Stimulated activated CD4-positive, alpha-beta T cell treated with anti-CD3 and anti-CD28 coated beads, Interleukin-4, amount 100 ng/mL, for 48 hours (primary cell): ENCODE measurements at places on chromosomes 11 and 22.

- DNase-seq = no peak
These were observed 946.0 kb downstream of the FAM181B start for GRCh38 chr11:81787584-81788049.

DNA sequence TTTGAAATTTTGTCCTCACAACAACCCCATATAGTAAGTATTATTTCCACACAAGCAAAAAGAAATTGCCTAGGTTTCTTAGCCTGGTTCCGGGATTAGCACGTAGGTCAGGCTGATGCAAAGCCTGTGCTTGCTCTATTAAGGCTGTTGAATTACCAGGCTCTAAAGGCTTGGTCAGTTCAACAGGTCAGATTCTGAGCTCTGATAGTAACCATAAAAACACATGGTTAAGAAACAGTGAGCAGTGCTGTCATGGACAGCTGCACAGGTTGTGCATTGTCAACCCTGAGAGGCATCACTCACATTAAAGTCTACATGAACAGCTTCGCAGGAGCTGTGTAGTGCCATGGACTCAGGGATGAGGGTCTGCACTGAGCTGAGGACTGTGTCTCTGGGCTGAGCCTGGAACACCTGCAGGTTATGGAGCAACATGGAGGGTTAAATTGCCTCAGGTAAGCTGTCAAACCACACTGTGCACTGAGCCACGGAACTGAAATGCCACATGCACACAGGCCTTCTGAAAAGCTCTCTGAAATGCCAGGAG lies 98.0 kb downstream of the PIWIL4 start:
- DNase-seq = no peak

- no peak for DNase-seq
These were observed 102.8 kb downstream of the GGTLC2 start for GRCh38 chr22:22746963-22747933.

- DNase-seq = peak; percentile 14
These were observed 679 bp downstream of the TUG1 start for GRCh38 chr22:30969532-30970355.

DNA sequence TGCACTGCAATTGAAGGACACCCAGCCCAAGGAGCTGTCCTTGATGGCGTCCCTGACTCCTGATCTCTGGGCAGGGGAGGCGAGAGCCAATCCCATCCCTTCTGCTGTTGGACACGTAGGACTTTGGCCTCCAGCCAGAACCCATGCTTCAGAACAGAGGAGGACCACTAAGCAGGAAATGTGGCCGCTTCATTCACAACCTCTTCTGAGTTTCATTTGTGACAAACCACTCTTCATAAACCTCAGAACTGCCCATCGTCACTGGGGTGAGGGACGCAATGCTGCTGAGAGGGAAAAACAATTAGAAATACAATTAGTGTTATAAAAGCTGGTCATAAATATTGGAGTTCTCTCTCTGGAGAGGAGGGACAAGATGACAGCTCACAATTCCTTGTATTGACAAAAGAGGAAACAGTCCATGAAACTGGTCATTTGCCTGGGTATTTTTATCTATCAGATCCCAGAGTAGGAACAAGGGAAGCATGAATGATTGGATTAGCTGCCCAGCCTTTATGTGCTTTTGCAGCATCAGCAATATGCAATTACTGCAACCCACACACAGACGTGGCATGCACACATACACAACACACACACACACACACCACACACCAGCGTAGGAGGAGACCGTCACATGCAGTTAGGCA lies 216.5 kb upstream of the CADM1 start:
- DNase-seq = no peak

GRCh38 chr22:48880749-48881148 lies 946.9 kb downstream of the BRD1 start:
- DNase-seq = no peak

- no peak for DNase-seq
These were observed 37.9 kb downstream of the PIK3C2A start for GRCh38 chr11:17169876-17170275.

- no peak for DNase-seq
These were observed 11.8 kb upstream of the ACY3 start for GRCh38 chr11:67662142-67662834.

DNA sequence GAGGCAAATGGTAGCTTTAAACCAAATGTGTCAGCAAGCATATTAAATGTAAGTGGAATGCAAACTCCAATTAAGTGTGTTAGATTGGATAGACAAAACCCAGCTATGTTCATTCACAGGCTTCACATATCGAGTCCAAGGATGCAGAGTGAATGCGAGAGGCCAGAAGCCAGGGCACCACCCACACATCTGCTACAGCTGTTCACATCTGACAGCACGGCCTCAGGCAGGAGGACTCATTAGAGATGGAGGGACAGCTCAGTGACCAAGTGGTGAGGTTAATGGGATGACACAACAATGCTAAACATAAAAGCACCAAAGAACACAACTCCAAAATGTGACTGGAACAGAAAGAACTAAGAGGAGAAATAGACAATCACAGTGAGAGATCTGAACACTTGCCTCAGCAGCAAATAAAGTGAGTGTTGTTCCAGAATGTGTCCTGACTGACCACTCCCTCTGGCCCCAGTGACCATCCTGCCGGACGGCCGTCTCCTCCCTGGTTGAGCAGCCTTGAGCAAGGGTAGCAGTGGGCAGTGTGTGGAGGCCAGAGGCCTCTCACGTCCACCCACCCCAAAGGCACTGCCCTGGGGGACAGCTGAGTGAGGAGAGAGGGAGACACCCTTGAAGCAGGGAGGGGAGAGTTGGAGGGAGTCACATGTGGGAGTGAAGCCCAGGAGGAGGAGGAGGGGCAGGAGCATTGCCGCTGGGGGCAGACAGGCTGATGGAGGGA lies 23.8 kb downstream of the ALG12 start:
- no peak for DNase-seq

DNA sequence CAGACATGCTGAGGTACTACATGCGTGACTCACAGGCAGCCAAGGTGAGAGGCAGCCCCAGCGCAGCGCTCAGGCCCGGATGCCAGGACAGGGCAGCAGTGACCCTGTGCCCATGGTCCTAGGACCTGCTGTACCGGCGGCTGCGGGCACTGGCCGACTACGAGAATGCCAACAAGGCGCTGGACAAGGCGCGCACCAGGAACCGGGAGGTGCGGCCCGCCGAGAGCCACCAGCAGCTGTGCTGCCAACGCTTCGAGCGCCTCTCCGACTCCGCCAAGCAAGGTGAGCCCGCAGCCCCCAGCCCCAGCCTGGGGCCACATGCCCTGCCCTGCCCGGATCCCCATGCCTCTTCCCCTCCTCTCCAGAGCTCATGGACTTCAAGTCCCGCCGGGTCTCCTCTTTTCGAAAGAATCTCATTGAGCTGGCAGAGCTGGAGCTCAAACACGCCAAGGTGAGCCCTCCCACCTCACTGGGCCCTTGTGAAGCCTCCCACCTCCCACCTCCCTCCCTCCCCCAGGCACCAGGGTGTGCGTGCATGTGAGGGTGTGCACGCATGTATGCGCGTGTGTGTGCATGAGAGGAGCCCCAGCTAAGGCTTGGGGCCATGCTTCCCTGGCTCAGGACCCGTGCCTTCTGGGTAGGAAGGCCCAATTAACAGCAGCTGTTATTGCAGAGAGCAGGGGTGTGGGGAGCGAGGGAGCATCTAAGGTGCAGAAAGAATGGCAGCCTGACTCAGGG lies 5.3 kb downstream of the CFL1 start:
- DNase-seq = no peak

- no peak for DNase-seq
These were observed 23.6 kb upstream of the RNASEH2C start for GRCh38 chr11:65744026-65744698.

GRCh38 chr11:109133159-109133558 lies 288.8 kb upstream of the C11orf87 start:
- DNase-seq = no peak

GRCh38 chr22:41537203-41537602 lies 7.1 kb downstream of the POLR3H start:
- no peak for DNase-seq

DNA sequence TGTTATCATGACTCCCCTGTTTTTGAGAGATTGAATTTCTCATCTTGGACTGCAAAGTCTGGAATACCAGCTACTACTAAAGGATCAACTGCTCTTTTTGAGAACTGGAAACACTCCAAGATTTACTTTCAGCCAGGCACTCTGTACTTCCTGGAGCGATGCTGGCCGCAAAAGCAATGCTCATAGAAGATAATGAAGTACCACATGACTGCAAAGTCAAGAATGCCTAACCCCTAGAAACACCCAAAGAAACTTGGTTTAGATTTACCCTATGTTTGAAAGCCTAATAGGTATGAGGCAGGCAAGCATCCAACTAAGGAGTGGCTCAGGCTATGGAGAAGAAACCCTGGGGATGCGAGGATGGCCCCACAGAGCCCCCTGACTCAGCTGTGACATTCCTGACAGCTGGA lies 47.7 kb upstream of the ARHGAP20 start:
- no peak for DNase-seq

DNA sequence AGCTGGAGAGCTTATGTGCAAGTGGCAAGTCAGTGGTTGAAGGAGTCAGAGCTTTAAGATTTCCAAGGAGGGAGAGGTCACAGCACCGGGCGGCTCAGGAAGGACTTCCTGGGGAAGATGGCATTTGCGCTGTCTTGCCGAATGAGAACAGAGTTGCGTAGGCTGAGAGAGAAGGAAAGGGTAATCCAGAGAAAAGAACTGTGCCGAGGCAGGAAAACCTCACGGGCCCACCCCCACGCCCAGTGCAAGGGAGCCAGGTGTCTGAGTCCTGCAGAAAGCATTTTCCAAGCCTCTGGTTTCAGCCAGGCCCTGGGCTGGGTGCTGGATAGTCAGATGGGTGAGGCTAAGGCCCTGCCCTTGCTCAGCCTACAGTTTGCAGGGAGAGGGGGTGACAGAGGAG lies 3.2 kb upstream of the AP1B1 start:
- DNase-seq = no peak

GRCh38 chr11:102292933-102293332 lies 24.4 kb upstream of the BIRC3 start:
- DNase-seq = no peak

- no peak for DNase-seq
These were observed 55.2 kb downstream of the MACROD1 start for GRCh38 chr11:64110465-64111375.

- DNase-seq = no peak
These were observed 15.2 kb downstream of the CCDC157 start for GRCh38 chr22:30371981-30372380.
